Brain pericyte (primary cell): ENCODE measurements at places on chromosomes 6 and 20.
A peak's percentile ranks its signal among the peaks of the same experiment; 100 is the strongest.

- peak; percentile 42 for DNase-seq
These were observed 39.5 kb downstream of the PIGU start for GRCh38 chr20:34637245-34638038.

DNA sequence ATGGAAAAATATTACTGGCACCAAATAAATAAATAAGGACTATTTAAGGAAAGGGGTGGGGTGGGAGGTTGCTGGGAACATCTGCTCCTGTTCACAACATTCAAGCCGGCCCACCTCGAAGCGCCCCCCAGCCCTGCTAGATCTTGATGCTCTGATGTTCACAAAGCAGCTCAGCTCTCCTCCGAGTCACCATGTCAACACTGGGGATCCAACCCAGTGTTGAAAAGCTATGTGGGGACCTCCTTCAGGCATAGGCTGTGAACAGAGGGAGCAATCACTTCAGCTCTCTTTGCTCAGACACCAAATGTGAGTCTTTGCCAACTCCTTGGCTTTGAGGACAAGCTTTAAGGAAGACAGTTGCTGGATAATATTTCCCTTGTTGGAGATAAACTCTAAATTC, 176.8 kb upstream of the NT5E start:
- no peak for DNase-seq

DNA sequence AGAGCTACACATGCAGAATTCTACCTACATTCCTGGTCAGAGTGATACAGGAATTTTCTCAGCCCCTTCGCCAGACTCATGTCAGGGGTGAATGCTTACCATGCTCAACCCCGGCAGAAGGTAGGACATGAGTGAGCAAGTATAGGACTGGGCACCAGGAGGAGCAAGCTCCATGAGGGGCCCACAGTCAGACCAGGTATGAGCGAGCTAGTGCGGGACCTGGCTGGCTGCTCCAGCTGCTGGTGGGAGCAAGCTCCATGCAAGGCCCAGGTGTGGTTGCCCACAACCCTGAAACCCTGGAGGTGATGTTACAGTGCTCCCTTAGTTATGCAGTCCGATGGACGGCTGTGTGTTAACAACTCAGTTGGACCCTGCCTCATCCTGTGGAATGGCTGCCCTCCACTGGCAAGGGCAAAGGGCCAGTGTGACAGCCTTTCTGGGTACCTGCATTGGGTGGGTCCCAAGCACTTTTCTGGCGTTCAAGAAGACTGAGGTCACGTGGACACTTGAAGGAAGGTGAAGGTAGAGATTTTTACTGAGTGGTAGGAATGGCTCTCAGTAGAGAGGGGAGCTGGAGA, 503.5 kb upstream of the CITED2 start:
- no peak for DNase-seq

GRCh38 chr20:45341579-45341938, 6.7 kb downstream of the SDC4 start:
- DNase-seq = no peak

- no peak for DNase-seq
These were observed 281.0 kb downstream of the TFAP2C start for GRCh38 chr20:56909918-56910714.

GRCh38 chr6:39681674-39682121, 43.5 kb downstream of the KIF6 start:
- no peak for DNase-seq

DNA sequence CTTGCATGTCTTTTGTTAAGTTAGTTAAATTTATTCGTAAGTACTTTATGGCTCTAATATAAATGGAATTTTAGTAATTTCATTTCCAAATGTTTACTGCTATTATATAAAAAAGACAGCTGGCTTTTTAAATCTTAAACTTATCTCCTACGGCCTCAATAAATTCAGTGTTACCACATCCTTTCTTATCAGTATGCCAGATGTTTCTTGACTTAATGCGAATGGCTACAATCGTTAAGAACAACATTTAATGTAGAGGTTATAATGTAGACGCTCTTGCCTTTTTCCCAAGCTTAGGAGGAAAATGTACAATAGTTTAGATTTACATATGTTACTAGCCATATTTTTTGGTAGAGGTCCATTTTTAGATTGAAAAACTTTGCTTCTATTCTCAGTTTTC, 659.4 kb downstream of the TENT5A start:
- no peak for DNase-seq

DNA sequence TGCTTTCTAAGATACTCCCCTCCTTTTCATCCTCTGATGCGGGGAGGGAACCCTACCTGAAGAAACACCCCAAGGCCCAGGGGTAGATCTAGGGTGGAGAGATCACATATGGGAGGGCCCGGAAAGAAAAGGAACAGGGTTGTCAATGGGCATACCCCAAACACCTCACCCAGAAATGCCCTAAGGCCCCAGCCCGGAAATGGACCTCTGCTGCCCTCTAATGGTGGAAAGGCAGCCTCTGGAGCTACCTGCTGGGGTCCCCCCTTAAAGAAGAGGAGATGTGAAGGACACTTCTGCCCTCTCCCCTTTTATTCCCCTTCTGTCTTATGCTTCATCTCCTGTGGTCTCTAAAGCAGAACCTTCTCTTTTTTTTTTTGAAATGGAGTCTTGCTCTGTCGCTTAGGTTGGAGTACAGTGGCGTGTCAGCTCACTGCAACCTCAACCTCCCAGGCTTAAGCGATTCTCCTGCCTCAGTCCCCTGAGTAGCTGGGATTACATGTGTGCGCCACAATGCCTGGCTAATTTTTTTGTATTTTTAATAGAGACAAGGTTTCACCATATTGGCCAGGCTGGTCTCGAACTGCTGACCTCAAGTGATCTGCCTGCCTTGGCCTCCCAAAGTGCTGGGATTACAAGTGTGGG, 458 bp upstream of the ARMC12 start:
- no peak for DNase-seq

GRCh38 chr20:2332711-2333110, 36.9 kb downstream of the TGM3 start:
- no peak for DNase-seq
